ENCODE measurements at places on chromosomes 5 and 9. TPM values are rescaled to one million over a fixed set of nuclear protein-coding genes. Genes with fewer than 3 reads are reported as not detected.
A peak's percentile ranks its signal among the peaks of the same experiment; 100 is the strongest.

GRCh38 chr5:172380987-172381643 lies 73.2 kb downstream of the SH3PXD2B start:
- peak; percentile 40 for DNase-seq

GRCh38 chr5:42985129-42986037 lies 54.7 kb downstream of the ANXA2R start:
- peak; percentile 59 for DNase-seq

DNA sequence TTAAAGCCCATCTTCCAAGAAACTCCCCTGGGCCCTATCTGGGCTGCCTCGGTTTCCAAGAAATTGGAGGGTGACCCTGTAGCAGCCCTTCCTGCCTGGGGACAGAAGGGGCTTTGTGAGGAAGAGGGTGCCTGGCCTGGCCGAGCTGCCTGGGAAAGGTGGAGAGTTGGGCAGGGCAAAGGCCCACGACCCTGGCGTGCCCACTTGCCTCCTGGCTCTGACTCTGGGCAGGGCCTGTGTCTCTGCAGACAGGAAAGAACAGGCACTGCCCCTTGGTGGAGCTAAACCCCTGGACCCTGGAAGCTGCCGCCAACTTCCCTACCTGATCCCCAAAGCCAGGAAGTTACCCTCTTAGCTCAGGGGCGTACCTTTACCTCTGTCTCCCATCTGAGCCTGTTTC lies 149.3 kb downstream of the RGS3 start:
- no peak for DNase-seq

DNA sequence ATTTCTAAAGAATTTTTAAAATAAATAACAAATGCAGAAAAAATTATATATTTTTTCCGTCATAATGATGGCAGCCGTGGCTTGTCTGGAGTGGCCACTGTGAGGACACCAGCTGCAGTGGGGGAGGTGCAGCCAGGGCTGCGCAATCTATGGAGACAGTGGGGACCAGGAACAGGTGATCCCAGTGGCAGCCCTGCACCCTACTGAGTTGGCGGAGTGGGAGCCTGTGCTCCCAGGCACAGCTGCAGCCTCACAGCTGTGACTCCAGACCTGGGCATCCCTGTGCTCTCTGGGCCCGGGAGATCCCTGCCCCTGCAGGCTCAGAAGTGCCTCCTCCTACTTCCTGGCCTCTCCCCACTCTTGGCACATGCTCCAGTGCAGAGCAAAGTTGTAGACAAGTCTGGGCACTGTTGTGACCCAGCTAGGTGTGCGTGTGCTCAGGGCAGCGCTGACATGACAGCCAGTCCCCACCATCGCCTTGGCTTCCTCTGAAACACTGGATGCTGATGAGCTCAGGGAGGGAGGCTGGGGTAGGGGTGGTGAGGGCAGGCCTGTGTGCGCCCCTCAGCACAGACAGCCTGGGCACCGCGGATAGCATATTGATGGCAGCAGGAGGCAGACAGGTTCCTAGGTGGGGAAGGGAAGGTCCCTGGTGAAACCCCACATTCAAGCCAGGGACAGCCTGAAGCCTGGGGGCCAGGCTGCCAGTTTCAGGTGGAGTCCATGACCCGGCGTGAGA lies 96.0 kb upstream of the PRR16 start:
- DNase-seq = no peak

GRCh38 chr9:110089681-110090370 lies 118.1 kb downstream of the C9orf152 start:
- no peak for DNase-seq

- DNase-seq = no peak
Measured at GRCh38 chr9:4164356-4164755, 135.5 kb downstream of the GLIS3 start.

DNA sequence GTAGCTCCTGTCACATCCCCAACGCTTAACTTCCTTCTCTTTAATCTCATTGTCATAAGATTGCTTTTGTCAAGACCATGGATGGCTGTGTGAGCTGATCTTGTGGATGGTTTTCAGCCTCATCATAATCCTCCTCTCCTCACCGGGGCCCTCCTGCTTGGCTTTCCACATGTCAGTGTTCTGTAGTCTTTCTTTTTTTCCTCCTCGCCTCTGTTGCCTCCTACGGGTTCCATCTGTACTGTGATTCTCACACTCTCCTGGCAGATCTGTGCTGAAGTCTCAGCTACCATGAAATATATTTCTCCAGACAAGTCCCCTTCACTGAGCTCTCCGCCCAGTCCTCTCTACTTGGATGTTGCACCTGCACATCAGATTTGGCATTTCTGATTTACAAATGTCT lies 34.9 kb upstream of the FAM120AOS start:
- no peak for DNase-seq

GRCh38 chr5:57832875-57833274 lies 350.3 kb upstream of the ACTBL2 start:
- no peak for DNase-seq

DNA sequence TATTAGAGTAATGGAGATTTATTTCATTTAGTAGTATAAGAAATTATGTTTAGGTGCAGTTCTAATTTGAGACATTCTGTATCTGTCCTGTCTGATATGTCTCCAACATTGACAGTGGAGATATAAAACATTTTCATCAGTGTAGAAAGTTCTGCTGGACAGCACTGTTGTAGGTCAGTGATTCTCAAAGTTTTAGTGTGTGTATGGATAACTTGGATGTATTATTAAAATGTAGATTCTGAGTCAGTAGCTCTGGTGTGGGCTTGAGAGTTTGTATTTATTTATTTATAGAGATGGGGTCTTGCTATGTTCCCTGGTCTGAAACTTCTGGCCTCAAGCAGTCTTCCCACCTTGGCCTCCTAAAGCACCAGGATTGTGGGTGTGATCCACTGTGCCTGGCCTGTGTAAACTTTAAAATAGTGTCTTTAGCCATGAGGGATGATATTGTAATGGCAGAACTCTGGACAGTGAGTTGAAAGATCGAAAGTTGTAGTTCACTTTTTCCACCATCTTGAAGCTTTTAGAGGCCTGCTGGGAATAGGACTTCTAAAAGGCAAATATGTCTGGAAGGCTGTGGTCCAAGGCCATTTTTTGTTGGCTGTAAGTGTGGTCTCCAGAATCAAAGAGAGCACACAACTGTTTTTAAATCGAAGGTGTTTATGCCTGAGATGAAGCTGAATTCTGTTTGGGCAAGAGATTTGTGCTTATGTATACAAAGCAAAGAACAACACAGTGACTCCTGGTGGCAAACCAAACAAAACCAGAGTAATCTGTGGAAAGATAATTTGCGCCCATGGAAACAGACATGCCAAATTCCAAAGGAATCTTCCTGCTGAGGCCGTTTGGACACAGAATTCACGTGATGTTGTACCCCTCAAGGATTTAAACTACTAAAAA lies 12.4 kb downstream of the UBAP1 start:
- no peak for DNase-seq

- no peak for DNase-seq
Measured at GRCh38 chr5:71934322-71934721, 173.0 kb upstream of the MAP1B start.

- DNase-seq = no peak
Measured at GRCh38 chr9:93665637-93666438, 89.5 kb downstream of the PHF2 start.

DNA sequence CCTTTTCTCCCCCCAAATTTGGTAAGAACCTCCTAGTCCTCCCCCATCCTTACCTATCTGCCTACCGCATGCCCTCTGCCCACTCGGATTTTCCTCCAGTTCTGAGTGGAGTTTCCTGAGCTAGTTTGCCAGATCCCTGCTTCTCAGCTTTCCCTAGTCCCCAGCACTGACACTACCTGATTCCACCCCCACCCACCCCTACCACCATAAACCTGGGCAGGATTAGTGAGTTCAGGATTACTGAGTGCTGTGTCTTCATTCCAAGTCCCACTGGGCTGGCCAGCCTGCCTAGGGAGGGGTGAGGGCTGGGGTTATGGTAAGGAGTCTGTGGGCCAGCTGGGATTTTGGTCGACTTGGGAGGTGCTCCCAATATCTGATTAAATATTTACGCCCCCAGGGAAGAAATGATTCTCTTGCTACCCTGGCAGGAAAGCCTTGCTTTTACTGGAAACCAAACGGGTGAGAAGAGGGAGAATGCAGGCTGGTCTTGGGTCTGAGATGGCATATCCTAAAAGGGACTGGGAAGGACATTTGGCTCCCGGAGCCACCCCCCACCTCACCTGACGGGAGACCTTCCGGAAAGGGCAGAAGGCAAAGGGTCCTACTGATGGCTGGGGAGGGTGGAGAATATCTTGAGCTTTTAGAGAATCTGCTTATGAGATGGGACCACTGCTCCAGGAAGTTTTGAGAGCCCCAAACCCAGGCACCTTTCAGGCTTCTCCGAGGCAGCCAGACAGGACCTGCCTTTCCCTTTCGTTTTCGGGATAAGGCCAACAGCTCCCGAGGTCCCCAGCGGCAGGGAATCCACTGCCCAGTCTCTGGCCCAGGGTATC lies 3.7 kb downstream of the PITX1 start:
- no peak for DNase-seq

GRCh38 chr5:122653087-122654017 lies 121.5 kb upstream of the SNX2 start:
- peak; percentile 64 for DNase-seq

GRCh38 chr9:105969636-105970035 lies 275.3 kb downstream of the TMEM38B start:
- peak; percentile 3 for DNase-seq

DNA sequence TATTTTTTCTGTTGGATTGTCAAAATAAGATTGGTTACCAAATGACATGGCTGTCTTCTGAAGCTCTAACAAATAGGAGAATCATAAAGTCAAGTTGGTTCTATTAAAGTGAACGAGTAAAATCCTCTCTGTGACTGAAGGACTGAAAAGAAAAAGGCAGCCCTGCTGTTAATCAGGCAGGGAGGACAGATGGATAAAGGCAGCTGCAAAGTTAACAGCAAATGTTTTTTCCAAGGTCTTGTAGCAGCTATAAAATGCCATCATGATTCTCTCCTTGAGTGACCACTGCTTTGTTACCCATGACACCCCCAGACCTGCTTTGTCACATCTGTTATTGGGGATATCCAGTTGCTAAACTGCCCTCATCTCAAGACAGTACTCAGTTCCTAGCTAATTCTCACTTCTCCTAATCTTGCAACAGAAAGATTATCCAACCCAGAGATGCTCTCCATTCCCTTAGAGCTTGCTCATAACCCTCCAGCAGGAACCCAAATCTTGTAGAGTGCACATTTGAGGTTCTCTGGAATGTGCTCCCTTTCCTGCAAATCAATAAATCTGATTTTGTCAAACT lies 89.7 kb upstream of the PARP8 start:
- no peak for DNase-seq

GRCh38 chr5:61425918-61426317 lies 93.9 kb downstream of the ZSWIM6 start:
- DNase-seq = no peak

GRCh38 chr5:127878174-127878750 lies 175.1 kb downstream of the CCDC192 start:
- peak; percentile 59 for DNase-seq

- peak; percentile 84 for DNase-seq
Measured at GRCh38 chr9:127877566-127877998, at the start of gene AK1. Gene AK1, minus strand, starts transcription at chr9:127877675. Its CDS starts 3,058 bp downstream, at chr9:127874617.

- DNase-seq = no peak
Measured at GRCh38 chr9:114155995-114156656, 789 bp downstream of the COL27A1 start.

GRCh38 chr5:32462618-32463017 lies 18.1 kb upstream of the ZFR start:
- DNase-seq = no peak

DNA sequence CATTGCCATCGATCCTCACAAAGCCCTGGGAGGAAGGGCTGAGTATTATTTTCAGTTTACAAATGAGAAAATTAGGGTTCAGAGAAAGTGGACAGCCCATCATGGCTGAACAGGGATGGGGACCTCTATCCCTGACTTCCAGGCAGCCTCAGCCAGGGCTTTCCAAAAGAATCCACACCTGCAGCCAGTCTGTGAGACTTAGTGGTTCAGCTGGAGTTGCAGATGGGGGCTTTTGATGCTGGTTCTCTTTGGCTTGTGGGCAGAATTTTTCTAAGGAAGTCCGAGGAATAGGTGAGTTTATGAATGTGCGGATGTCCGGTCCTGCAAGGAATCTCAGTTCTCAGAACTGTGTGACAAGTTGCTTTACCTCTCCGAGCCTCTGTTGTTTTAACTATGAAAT lies 138.1 kb downstream of the RGS3 start:
- no peak for DNase-seq

DNA sequence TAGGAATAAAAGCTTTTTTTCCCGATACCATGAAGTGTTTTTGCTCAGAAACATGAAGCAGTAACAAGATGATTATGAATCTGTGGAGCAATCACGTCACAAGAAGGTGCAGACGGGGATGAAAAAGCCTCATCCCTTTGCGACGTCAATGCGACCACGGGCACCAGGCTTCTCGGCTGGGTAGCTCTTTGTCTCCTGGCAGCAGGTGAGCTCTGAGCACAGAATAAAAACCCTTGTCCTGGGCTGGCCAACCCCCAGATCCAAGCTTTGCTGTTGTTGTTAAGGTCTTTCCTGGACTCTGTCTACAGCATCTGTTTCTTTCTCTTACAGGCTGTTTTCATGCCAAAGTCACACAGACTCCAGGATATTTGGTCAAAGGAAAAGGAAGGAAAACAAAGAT lies 113.8 kb downstream of the ANKRD18B start:
- DNase-seq = no peak

DNA sequence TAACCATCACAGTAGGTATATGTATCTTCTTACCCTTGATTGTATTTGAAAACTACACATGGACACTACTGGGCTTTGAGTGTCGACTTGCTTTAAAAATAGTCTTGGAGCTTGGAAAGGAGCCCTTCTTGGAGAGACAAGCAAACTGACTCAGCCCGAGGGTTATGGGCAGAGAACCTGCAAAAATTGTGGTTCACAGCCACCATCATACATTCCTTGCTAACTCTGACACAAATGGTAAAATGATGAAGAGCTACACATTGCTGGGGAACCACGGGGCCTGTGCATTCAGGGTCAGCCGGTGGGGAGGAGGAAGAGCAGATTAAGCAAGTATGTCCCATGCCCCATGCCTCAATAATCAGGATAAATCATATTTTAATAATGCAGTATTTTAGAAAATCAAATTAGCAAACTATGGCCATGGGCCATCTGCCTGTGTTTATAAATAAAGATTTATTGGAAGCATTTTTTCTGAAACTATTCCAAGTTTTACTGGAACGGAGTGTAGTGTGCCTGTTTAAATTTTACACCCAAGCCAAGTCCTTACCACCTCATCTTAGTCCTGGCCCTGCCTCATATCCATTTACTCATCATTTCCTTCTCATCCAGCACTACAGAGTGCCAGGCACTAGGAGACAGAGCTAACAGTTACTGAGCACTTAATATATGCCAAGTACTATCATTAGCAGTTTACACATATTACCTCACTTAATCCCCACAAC lies 195.7 kb downstream of the PALM2AKAP2 start:
- DNase-seq = no peak

The PCDHB11 gene
- total RNA-seq = 8.6 TPM

The ADAMTS13 gene
- 12.2 TPM for total RNA-seq

The DOK3 gene
- 6.0 TPM for total RNA-seq

The SLIT3 gene
- 62.5 TPM for total RNA-seq

The GOLGA2 gene
- total RNA-seq = 96.4 TPM

The PCDHB10 gene
- total RNA-seq = 10.9 TPM

The TNFSF15 gene
- not detected for total RNA-seq

The COL5A1 gene
- total RNA-seq = 129 TPM

The HMMR gene
- 46.5 TPM for total RNA-seq

All from cardiac muscle cell (in vitro differentiated cells and primary cell).